ENCODE measurements at places on chromosomes 5 and 9. TPM values are rescaled to one million over a fixed set of nuclear protein-coding genes. Genes with fewer than 3 reads are reported as not detected.
A peak's percentile ranks its signal among the peaks of the same experiment; 100 is the strongest.

GRCh38 chr5:141001844-141002604 lies 35.7 kb downstream of the PCDHAC2 start:
- no peak for DNase-seq

- DNase-seq = no peak
Observed at GRCh38 chr5:180869587-180869986, 8.5 kb upstream of the ZFP62 start.

The CDH9 gene
- not detected for total RNA-seq

GRCh38 chr5:99835791-99836190 lies 699.4 kb upstream of the FAM174A start:
- DNase-seq = no peak

- DNase-seq = no peak
Observed at GRCh38 chr9:129702589-129703520, 37.4 kb downstream of the PRRX2 start.

DNA sequence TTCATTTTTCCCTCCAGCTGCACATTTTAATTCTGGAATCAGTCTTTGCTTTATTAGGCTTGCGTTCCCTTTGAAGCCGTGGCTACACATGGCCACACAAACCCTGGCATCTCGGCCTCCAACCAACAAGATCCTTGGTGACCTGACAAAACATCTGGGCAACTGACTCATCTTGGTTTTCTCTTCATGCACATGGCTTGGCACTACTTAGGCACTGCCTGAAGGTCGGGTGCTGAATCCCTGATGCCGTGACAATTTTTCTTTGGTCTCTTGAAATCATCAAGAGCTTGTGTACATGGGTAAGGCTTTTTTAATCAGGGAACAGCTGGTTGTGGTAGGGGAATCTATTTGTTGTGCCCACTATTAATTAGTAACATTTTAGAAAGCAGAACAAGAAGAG lies 16.0 kb upstream of the PAPPA start:
- no peak for DNase-seq

- DNase-seq = peak; percentile 49
Observed at GRCh38 chr5:132445930-132446329, 44.6 kb downstream of the IRF1 start.

The GPBP1 gene
- 78.0 TPM for total RNA-seq

GRCh38 chr5:59562756-59563389 lies 330.7 kb downstream of the PDE4D start:
- DNase-seq = peak; percentile 88

DNA sequence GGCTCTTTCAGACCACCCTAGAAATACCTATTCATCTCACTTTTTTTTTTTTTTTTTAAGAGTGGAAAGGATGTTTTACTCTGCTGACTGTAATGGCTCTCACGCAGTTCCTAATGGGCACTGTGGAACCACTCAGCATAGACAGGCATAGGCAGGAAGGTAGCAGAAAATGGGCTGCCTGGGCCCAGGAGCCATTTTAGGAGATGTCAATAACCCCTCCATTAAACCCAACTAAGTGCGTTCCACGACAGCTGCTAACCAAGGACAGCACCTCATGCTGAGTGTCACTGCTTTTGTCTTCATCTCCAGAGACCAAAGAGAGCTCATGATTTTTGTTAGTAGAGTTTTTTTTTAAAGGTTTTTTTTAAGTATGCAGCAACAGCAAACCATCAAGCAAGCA lies 15.3 kb downstream of the MAP1B start:
- DNase-seq = no peak

The RUSC2 gene
- 15.8 TPM for total RNA-seq

The SPINK4 gene
- total RNA-seq = not detected

The CCDC183 gene
- total RNA-seq = 0.37 TPM

DNA sequence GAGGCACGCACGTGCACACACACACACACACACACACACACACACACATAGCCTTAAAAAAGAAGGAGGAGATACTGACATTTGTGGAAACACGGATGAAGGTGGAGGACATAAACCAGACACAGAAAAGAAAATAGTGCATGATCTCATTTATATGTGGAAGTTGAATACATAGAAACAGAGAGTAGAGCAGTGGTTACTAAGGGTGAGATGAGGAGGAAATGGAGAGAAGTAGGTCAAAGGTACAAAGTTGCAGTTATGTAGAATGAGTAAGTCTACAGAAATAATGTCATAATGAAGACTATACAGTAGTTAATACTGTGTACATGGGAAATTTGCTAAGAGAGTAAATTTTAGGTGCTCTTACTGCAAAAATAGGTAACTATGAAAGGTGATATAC lies 412.2 kb upstream of the CDH9 start:
- DNase-seq = no peak

The ADAMTS6 gene
- 47.0 TPM for total RNA-seq

DNA sequence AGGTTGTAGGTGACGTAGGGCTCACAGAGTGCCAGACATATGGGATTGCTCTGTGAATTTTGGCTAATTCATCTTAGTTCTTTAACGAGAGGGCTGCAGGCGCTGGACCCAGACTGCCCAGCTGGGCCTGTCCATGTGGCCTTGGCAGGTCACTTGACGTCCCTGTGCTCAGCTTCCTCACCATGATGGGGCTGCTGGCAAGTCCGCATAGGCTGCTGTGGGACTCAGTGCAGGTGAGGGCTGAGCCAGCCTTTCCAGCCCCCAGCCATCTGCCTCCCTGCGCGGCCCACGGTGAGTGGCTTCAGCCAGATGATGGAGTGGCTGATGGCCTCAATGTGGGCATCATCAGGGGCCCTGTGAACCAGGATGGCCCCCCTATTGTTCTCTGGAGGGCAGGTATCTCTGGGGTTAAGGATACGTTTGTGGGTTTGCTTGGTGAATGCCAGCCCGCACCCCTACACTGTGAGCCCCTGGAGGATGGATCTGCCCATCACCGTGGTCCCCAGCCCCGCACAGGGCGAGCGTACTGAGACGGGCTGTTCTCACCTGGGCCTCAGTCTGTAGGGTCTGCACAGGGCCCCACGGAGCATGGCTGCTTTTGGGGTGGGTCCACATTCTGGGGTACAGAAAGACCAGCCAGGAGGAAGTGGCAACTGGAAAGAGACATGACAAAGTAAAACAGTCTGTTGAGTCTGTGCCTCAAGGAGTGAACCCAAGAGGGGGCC lies 3.7 kb downstream of the CARD19 start:
- DNase-seq = no peak

GRCh38 chr5:112436144-112436543 lies 17.1 kb upstream of the EPB41L4A start:
- peak; percentile 19 for DNase-seq

DNA sequence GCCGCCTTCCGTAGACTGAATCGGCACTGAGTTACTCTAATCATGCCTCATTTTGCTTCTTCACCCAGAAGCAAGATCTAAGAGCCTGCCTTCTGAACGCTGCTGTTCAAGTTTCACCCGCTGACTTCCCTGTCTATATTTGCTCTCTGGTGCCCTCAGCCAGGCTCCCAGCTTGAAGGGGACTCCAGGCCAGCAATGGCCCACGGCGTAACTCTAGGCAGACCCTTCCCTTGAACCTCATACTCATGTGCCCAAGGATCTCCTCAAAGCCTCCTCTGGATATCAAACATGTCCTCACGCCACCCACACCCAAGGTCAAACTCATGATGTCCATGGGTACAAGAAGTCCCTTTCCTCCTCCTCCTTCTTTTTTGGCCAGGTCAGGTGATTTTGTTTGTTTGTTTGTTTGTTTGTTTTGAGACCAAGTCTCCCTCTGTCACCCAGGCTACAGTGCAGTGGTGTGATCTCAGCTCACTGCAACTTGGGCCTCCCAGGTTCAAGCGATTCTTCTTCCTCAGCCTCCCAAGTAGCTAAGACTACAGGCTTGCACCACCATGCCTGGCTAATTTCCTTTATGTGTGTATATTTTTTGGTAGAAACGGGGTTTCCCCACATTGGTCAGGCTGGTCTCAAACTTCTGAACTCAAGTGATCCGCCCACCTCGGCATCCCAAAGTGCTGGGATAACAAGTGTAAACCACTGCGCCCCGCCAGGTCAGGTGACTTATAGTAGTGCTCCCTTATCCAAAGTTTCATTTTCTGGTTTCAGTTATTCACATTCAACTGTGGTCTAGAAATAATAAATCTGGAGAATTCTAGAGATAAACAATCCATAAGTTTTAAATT lies 239.0 kb downstream of the SYK start:
- no peak for DNase-seq

DNA sequence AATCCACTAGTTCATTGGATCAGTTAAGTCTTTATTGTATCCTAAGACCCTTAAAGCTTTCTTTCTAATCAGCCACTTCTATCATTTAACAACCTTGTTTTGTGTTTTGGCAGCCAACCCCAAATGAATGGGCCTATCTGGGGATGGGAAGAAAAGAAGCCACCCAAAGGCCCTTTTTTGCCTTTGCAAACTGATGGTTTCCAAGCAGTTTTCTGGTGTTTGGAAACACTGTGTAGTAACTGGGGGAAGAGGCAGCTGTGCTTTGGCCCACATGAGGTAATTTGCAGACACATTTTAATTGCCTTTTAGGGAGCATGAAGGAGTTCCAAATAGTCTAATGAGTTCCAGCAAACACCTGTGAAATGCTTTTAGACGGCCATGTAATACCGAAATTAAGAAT lies 1751.3 kb upstream of the WWC1 start:
- no peak for DNase-seq

DNA sequence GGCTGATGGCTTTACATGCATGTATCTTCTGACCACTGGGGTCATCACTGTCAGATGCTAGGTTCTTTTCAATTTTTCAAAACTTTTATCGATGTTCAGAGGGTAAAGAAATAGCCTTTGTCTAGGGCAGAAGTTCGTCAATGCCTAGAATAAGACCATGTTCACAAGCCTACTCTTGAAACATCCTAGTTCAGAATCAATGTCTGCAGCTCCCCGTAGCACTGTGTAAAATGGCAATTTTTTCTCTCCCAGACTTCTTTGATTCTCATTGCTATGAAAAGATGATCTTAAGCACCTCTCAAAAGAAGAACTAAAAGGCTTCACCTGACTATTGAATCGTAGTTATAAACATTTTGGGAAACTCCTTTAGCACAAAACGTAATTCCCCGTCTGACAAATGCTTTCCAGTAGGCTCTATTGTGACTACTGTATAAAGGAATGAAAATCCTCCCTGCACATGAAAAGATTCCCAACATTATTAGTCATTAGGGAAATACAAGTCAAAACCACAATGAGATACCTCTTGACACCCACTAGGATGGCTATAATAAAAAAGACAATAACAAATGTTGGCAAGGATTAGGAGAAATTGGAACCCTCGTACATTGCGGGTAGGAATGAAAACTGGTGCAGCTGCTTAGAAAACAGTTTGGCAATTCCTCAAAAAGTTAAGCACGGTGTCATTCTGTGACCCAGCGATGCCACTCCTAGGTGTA lies 263.5 kb downstream of the ARHGAP26 start:
- DNase-seq = peak; percentile 71

The SREK1 gene
- total RNA-seq = 83.4 TPM

DNA sequence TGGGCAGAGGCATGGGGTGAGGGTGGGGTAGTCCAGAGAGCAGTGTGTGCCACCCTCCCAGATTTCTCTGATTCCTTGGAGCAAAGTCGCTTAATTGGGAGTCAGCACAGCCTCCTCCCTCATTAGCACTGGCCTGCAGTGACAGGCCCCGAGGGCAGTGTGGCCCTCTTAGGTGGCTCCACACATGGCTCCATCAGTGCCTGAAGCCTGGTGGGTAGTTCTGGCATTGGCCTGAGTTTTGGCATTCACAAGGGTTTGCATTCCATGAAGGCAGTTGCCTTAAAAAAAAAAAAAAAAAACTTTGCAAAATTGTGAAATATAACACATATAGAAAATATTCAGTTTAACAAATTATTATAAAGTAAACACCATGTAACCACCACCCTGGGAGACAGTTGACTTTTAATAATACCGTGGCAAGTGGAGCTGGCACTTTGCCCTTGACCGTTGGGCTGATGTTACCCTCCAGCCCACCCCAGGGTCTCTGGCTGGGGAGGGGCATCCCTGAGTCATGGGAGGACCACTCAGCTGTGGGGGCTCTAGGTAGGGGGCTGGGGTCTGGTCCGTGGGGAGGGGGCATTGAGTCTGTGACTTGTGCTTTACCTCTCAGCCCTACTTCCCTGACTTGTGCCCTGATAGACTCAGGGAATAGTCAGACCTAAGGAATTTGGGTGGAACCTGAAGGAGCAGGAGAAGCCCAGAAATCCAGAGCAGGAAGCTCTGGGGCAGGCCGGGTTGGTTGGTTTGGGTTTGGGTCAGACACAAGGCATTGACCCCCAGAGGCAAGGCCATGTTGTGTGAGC lies 51.3 kb upstream of the PITX1 start:
- DNase-seq = no peak

- DNase-seq = no peak
Observed at GRCh38 chr5:53469946-53470687, 10.3 kb upstream of the FST start.

DNA sequence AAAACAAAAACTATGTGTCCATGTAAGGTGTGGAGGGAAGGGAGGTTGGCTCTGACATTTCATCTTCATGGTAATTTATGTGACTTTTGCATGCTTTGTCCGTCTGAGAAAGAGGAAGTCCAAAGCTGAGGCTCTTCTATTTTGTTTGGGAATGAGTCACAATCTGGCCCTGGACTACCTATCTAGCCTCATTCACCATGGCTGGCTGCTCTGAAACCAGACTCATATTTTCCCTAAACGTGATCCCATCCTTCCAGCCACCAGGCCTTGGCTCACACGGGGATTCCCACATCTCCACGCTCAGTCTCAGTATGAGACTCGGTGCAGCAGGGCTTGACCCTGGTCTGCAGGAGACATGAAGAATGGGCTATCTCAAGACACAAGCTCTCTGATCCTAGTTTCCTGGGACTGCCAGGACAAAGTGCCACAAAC lies 672.8 kb downstream of the ACTL7B start:
- peak; percentile 64 for DNase-seq
